Thoracic aorta (tissue), 2 donors: ENCODE measurements at places on chromosomes 7 and 10. TPM values are rescaled to one million over a fixed set of nuclear protein-coding genes. Genes with fewer than 3 reads are reported as not detected.

- no peak for DNase-seq
These were observed 53.3 kb upstream of the CTBP2 start for GRCh38 chr10:125213541-125214282.

- DNase-seq, result no peak
These were observed 129.1 kb downstream of the SEPTIN14 start for GRCh38 chr7:55733241-55734140.

The ARPC1A gene
- total RNA-seq, result 99.5 TPM

DNA sequence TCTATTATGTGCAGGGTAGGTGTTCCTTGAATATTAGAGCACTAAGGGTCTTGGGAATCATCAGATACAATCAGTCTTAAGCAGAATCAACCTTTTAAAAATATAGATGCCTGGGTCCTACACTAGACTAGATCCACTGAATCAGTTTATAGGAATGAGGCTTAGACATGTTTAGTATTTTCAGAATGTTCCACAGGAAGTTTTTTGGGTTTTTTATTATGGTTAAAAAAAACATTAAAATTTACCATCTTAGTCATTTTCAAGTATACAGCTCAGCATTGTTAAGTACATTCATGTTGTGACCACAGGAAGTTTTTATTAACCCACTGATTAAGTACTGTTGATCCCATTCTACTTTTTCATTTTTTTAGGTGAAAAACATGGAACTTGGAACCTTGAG, 135.7 kb downstream of the LCOR start:
- no peak for DNase-seq

DNA sequence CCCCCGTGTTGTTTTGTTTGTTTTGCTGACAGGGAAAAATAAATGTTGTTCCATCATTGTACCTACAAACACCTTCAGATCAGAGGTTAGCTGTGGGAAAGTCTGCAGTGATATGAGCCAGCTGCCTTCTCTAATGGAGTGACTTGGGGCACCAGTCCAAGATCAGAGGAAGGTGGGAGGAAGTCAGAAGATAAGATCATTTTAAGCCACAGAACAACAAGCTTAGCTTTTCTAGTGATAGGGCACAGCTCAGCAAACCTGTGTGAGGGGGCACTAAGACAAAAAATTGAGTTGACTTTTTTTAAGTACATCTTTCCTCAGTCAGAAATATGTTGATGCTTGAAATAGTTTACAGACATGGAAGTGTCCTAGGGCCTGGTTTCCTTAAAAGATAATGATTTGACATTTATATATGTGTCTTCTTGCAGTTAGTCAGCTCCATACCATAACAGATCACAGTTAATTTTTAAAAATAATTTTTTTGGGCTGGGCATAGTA, 240.3 kb upstream of the KAT6B start:
- no peak for DNase-seq

The ZNF117 gene
- total RNA-seq, result 9.2 TPM

The ZSWIM8 gene
- total RNA-seq, result 126 TPM

The MRLN gene
- not detected for total RNA-seq

The CUZD1 gene
- not detected for total RNA-seq

The GIMAP5 gene
- 35.9 TPM for total RNA-seq

DNA sequence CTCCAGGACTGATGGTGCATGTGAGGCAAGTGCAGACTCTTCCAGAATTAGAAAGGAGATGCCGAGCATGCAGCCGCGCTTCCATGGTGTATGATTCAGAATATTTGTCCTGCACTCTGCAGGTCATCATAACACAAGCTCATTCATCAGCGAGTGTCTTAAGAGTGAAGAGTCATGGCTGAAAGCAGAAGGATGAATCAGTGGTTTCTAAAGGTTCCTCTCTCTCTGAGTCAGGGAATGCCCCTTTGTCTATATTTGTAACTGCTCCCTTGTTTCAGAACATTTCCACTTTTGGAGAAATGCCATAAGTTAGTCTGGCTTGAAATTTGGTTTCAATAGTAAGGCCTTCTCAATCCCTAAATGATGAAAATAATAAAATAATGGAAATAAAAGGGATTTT, 52.3 kb downstream of the HECW1 start:
- DNase-seq, result no peak

The SPDYE2 gene
- total RNA-seq, result not detected
